ENCODE measurements at places on chromosomes 4 and X. TPM values are rescaled to one million over a fixed set of nuclear protein-coding genes. Genes with fewer than 3 reads are reported as not detected.

DNA sequence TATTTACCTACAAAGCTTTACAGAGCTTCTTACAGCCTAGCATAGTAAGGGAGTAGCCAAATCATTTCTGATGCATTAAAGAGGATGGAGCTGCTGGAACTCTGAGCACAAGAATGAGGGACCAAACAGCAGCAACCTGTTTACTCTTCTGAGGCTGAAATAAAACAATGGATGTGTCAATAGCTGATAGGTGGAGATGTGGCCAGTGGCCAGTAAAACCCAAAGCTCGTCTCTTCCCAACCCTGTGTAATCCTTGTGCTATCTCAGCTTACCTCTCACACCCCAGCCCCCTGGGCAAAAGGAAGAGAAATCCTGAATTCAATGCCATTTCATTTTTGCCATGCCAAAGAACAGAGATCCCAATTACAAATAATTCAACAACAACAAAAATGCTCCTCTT is 446.7 kb upstream of the SMIM31 start:
- H3K36me3 ChIP-seq, result no peaks in the 10 kb centered on the region
- no peaks in the 10 kb centered on the region for H3K27me3 ChIP-seq
- DNase-seq, result no peak
- H3K4me1 ChIP-seq, result no peaks in the 10 kb centered on the region

DUX4 gene
- total RNA-seq, result not detected

- H3K4me3 ChIP-seq, result no peak overlapping the region
- H3K27me3 ChIP-seq, result no peaks in the 10 kb centered on the region
- peak; percentile 49 for DNase-seq
- no peak overlapping the region for H3K27ac ChIP-seq
- no peaks in the 10 kb centered on the region for H3K4me1 ChIP-seq
These were observed 66.1 kb upstream of the SOD3 start for GRCh38 chr4:24729119-24729730.

DNA sequence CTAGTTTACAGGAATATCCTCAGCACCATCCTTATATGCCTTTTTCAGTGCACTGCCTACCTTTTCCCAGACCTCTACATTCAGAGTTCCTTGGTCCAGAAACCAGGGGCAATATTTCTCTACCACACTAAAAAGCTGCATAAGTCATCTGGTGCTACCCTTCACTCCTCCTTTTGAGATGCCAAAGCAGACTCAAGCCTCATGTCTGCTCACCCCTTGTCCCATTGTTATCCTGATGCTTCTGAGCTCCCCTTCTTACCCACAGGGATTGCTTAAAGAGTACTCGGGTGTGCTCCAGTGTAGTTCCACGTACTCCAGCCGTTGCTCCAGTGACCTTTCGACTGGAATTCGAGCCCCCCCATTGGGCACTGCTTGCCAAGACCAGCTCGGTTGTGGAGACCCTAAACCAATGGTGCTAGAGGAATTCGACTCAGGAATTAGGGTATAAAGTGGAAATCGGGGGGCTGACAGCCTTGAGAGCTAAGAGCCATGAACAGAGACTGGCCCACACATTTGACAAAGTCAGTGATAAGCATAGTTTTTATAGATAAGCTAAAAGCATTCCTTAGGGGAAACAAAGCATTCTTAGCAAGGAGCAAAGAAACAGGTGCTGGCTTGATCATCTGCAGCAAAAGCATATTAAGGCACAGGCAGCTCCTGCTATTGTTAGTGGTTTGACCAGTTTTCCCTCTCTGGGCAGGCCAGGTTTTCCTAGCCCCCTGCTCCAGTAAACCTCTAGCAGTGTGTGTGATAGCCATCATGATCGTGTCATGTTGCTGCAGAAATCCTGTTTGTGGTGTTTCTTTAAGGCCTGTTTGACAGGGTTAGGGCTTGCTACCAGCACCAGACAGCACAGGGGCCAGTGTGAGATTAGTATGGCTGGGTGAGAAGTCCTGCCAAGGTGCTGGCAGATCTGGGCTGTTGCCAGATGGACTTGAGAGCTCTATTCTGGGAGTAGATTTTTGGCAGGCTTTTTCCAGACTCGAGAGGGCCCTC is 57.5 kb upstream of the WDR1 start:
- peak overlapping the region; percentile 86 for H3K27ac ChIP-seq
- peaks cover 28% of the 10 kb centered on the region for H3K4me1 ChIP-seq
- H3K4me3 ChIP-seq, result no peak overlapping the region
- no peak for DNase-seq
- H3K27me3 ChIP-seq, result no peaks in the 10 kb centered on the region
- no peaks in the 10 kb centered on the region for H3K36me3 ChIP-seq

GRCh38 chr4:152643153-152644035 is 36.4 kb downstream of the TMEM154 start:
- H3K27ac ChIP-seq, result no peak overlapping the region
- H3K4me1 ChIP-seq, result no peaks in the 10 kb centered on the region
- no peaks in the 10 kb centered on the region for H3K36me3 ChIP-seq
- no peak for DNase-seq
- no peaks in the 10 kb centered on the region for H3K27me3 ChIP-seq

DNA sequence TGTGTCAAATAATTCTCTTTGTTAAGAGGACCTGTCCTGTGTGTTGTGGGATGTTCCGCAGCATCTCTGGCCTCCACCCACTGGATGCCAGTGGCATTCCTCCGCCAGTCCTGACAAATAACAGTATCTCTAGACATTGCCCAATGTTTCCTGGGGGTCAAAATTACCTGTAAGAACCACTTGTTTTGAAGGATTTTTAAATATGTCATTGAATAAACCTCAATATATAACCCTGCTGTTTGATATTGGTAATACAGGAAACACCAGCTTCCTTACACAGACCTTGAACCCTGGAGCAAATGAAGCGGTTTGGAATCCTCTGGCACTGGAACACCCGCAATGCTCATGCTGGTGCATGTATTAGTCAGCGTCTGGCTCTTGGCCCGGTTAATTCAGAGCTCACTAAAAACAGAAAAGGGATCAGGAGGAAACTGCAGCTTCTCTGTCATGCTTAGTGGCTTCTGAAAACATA is 101.3 kb downstream of the TBL1X start:
- peaks cover 35% of the 10 kb centered on the region for H3K4me1 ChIP-seq
- DNase-seq, result peak; percentile 86
- H3K36me3 ChIP-seq, result no peaks in the 10 kb centered on the region
- no peak overlapping the region for H3K4me3 ChIP-seq
- H3K27me3 ChIP-seq, result no peaks in the 10 kb centered on the region

- no peak overlapping the region for H3K4me3 ChIP-seq
- DNase-seq, result peak; percentile 58
- H3K27ac ChIP-seq, result no peak overlapping the region
These were observed 16.1 kb downstream of the RHOH start for GRCh38 chr4:40212674-40213527.

DNA sequence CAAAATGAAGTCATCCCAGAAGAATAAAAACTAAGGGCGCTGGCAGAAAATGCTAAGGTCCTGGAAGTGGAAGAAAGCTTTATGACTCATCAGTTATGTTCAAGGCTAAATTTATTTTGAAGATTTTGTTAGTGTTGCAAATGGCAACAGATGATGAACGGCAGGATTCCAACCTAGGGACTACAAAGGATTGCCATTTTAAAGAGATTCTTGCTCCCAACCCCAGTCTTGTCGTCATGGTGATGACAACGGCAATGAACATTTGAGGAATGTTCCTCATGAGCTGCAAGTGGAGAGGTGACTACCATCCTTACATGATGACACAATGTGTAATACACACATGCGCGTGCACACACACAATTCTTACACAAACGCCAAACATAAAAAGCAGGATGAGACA is 54.4 kb upstream of the FTHL17 start:
- no peaks in the 10 kb centered on the region for H3K27me3 ChIP-seq
- H3K27ac ChIP-seq, result peak overlapping the region; percentile 35

- H3K4me3 ChIP-seq, result no peak overlapping the region
- no peaks in the 10 kb centered on the region for H3K27me3 ChIP-seq
- H3K36me3 ChIP-seq, result no peaks in the 10 kb centered on the region
- no peak for DNase-seq
- H3K27ac ChIP-seq, result no peak overlapping the region
- H3K4me1 ChIP-seq, result 0 out of 2 replicates have a peak, but pooled peaks cover 4% of the 10 kb centered on the region
These were observed 42.5 kb upstream of the XIAP start for GRCh38 chrX:123817288-123817894.

- no peaks in the 10 kb centered on the region for H3K4me1 ChIP-seq
- H3K27me3 ChIP-seq, result no peaks in the 10 kb centered on the region
- H3K27ac ChIP-seq, result no peak overlapping the region
- no peak for DNase-seq
These were observed 570.6 kb downstream of the SPRY1 start for GRCh38 chr4:123966990-123967769.

- H3K4me1 ChIP-seq, result peaks cover 7% of the 10 kb centered on the region
- no peak for DNase-seq
- no peak overlapping the region for H3K27ac ChIP-seq
- H3K36me3 ChIP-seq, result no peaks in the 10 kb centered on the region
- no peak overlapping the region for H3K4me3 ChIP-seq
These were observed 420.1 kb upstream of the INTU start for GRCh38 chr4:127212701-127213100.

DNA sequence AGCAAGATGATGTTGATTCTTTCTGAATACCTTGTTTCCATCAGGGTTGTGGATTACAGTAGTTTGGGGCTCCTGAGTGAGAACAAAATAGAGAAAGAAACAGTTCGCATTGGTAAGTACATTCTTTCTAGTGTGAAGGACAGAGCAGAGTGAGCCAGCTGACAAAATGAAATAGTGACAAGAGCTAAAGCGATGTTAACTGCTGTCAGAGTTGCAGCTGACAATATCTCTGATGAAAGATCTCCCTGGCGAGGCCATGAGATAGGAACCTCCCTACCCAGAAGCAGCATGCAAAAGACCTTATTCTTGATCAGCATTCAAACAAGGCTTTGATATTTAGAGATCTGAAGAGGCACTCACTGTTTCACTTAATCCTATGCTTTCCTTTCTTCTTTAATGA is 258.6 kb downstream of the CAMK2D start:
- no peaks in the 10 kb centered on the region for H3K27me3 ChIP-seq
- H3K4me3 ChIP-seq, result no peak overlapping the region
- no peak overlapping the region for H3K27ac ChIP-seq
- no peak for DNase-seq
- peaks cover 9% of the 10 kb centered on the region for H3K4me1 ChIP-seq

RENBP gene
- not detected for total RNA-seq

GRCh38 chrX:45527834-45528233 is 327.2 kb upstream of the DIPK2B start:
- peaks cover 8% of the 10 kb centered on the region for H3K4me1 ChIP-seq
- no peaks in the 10 kb centered on the region for H3K27me3 ChIP-seq
- no peaks in the 10 kb centered on the region for H3K36me3 ChIP-seq
- peak overlapping the region; percentile 51 for H3K27ac ChIP-seq
- peak; percentile 59 for DNase-seq

GRID2 gene
- total RNA-seq, result not detected

DNA sequence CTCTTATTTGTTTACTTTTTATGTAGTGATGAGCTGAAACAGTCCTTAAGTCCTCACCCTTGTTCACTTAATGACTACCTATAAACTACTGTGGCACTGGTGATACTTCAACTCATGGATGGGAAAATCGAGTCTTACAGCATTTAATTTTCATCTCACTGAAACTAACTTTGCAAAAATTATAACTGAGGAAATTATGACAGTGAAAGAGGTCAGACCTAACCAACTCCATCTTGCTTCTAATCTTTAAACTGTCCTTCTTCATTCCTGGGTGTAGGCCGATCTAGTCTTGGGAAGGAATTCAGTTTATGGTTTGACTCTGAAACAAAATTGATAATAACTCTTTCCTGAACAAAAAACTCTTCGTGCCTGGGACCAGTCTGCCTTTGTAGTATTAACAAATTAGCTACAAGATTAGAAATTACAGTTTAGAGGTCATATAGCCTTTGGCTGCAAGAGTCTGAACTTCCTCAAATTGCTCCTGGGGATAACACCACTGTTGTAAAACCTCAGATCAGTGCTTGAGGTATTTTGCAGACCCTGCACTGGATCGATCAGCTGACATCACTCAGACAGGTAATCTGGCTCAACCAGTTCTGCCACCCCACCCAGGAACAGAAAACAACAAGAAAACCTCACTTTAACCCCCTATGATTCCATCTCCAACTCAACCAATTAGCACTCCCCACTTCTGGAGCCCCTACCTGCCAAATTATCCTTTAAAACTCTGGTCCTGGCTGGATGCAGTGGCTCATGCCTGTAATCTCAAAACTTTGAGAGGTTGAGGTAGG is 995.7 kb upstream of the PRKX start:
- DNase-seq, result no peak
- no peaks in the 10 kb centered on the region for H3K36me3 ChIP-seq
- no peaks in the 10 kb centered on the region for H3K4me1 ChIP-seq
- no peaks in the 10 kb centered on the region for H3K27me3 ChIP-seq
- no peak overlapping the region for H3K4me3 ChIP-seq
- H3K27ac ChIP-seq, result no peak overlapping the region

- H3K4me1 ChIP-seq, result peaks cover 20% of the 10 kb centered on the region
- H3K36me3 ChIP-seq, result no peaks in the 10 kb centered on the region
- no peak overlapping the region for H3K4me3 ChIP-seq
- peaks cover 16% of the 10 kb centered on the region for H3K27me3 ChIP-seq
These were observed 216.0 kb upstream of the TAPT1 start for GRCh38 chr4:16442296-16442695.

ZNF141 gene
- 6.7 TPM for total RNA-seq

FAM199X gene
- 16.1 TPM for total RNA-seq

- no peaks in the 10 kb centered on the region for H3K27me3 ChIP-seq
- no peak for DNase-seq
- no peaks in the 10 kb centered on the region for H3K36me3 ChIP-seq
- peak overlapping the region; percentile 97 for H3K4me3 ChIP-seq
These were observed 651 bp upstream of the SAP30 start for GRCh38 chr4:173370130-173370476.

FREM3 gene
- total RNA-seq, result not detected

- no peaks in the 10 kb centered on the region for H3K4me1 ChIP-seq
- no peaks in the 10 kb centered on the region for H3K36me3 ChIP-seq
- DNase-seq, result no peak
These were observed 1145.5 kb upstream of the PCDH10 start for GRCh38 chr4:132003593-132003992.

DNA sequence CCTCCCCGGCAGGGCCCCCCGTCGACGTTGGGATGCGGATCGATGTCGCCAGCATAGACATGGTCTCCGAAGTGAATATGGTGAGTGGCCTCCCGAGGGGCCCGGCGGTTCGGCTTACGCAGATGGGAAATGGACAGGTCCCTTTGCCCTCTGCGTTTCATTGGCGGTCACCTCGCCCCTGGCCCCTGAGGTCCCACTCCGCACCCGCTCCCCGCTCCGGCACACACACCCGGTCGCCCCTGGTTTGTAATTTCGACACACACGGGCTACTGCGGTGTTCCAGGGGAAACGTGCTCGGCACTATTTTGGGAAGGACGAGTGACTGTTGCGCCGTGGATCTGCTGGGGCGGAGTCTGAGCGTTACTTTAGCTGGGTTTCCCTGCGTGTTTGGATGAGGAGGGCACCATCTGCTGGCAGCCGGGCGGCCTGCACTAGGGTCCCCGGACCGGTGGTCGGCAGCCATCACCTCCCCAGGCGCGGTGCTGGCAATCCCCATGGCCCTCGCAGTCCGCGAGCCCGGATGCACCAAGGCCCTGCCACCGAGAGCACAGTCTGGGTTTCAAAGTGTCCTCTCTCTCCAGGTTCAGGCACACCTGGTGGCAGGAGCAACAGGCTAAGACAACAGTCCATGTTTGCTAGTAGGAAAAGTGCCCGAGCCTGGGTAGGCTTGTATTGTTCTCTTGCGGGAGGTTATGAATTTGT is 1.2 kb downstream of the GABRB1 start:
- no peaks in the 10 kb centered on the region for H3K36me3 ChIP-seq
- H3K27me3 ChIP-seq, result peaks cover 14% of the 10 kb centered on the region
- peak; percentile 39 for DNase-seq
- no peaks in the 10 kb centered on the region for H3K4me1 ChIP-seq
- H3K4me3 ChIP-seq, result peak overlapping the region; percentile 48

- no peak overlapping the region for H3K4me3 ChIP-seq
- H3K27me3 ChIP-seq, result no peaks in the 10 kb centered on the region
- peaks cover 29% of the 10 kb centered on the region for H3K4me1 ChIP-seq
- H3K27ac ChIP-seq, result no peak overlapping the region
- DNase-seq, result peak; percentile 51
- no peaks in the 10 kb centered on the region for H3K36me3 ChIP-seq
These were observed 176.9 kb downstream of the SLIT2 start for GRCh38 chr4:20428436-20429160.

Data from GM23248 (cell line).